Germinal center (tissue), 1 donor: ENCODE measurements at places on chromosomes 13 and 19.
A peak's percentile ranks its signal among the peaks of the same experiment; 100 is the strongest.

GRCh38 chr13:100338275-100338674, 249.4 kb downstream of the PCCA start:
- no peak for DNase-seq

- DNase-seq: peak; percentile 48
Observed at GRCh38 chr19:10871711-10872545, 575 bp downstream of the CARM1 start.

- no peak for DNase-seq
Observed at GRCh38 chr19:43763473-43763939, 8.7 kb upstream of the SMG9 start.

DNA sequence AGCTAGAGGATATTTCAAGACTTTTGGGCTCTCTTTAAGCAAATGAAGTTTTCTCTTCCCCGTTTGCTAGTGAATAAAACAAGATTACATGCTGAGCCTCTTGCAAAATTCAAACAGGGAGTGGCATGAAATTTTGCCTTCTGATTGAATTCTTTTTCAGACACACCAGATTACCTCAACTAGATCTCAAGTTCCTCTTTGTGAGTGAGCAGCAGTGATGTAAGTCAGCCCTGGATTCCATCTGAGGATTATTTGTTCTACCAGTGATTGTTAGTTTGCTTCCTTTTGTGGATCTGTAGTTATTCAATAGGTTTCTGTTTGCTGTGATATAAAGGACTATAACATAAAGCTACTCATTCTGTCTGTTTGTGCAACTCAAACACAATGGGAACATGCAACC, 407.7 kb downstream of the LMO7 start:
- no peak for DNase-seq

- no peak for DNase-seq
Observed at GRCh38 chr13:75220238-75220542, 261.8 kb downstream of the TBC1D4 start.

- DNase-seq: no peak
Observed at GRCh38 chr19:33527125-33527524, 5.5 kb upstream of the PEPD start.

DNA sequence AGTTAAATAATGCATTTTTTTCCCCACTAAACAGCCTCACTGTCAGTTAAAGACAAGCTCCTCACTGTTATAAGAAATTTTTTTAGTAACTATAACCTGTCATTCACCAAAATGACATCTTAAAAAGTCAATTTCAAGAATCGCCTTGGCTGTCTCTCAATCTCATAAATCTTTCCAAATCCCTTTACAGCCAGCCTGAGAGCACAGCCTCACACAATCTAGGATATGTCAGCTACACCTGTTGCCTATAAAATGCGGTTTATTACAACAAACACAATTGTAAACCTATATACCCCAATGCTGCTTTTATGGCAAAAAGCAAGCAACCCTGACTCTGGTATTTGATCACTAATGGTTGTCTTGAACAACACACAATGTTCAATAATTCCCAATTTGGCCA, 29.5 kb upstream of the FNDC3A start:
- no peak for DNase-seq

- no peak for DNase-seq
Observed at GRCh38 chr19:54421169-54421516, 5.9 kb downstream of the TTYH1 start.

DNA sequence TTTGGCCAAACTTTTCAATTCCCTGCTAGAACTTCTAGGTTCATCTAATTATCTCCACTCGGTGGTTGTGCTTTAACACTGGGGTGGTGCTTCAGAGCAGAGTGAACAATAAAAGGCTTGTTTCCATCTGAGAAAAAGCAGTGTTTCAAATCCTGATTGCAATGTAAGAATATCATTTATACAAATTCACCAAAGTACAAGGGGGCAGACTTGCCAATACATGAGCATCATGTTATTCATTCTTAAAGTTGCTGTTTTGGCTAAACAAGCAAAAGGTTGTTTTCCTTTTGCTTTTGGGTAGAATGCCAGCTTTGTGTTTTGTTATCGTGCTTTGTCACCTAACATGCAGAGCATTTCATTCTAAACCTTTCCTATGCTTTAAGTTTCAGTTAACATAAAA, 78.5 kb upstream of the UBAC2 start:
- DNase-seq: no peak

DNA sequence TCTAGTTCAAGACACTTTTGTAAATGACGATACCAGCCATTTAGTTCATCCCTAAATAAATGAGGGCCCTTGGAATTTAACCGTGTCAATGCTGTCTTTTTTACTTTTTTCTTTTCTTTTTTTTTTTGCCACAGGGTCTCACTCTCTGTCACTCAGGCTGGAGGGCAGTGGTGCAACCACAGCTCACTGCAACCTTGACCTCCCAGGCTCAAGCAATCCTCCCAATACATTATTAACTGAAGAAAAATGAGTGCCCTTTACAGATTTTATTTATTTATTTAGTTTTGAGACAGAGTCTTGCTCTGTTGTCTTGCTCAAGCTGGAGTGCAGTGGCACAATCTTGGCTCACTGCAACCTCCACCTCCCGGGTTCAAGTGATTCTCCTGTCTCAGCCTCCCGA, 2.9 kb upstream of the MED4 start:
- DNase-seq: no peak

DNA sequence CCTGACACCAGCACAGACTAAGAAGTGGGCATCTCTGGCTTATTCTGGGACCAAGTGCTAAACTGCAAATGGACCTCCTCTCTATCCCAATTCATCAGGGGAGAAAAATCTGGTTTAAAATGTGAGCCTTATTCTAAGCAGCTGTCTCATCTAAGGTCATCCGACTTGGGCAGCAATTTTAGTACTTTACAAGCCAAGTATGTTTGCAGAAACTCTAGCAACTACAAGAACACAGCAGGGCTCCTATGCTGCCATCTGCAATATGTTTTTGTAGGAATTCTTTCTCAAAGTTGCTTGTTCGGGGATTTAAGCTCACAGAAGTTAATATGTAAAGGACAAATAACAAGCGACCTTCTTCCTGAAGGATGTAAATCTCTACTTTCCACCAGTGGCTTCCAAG, 113.1 kb downstream of the FOXO1 start:
- no peak for DNase-seq

- no peak for DNase-seq
Observed at GRCh38 chr13:107969546-107969945, 245.8 kb downstream of the LIG4 start.

DNA sequence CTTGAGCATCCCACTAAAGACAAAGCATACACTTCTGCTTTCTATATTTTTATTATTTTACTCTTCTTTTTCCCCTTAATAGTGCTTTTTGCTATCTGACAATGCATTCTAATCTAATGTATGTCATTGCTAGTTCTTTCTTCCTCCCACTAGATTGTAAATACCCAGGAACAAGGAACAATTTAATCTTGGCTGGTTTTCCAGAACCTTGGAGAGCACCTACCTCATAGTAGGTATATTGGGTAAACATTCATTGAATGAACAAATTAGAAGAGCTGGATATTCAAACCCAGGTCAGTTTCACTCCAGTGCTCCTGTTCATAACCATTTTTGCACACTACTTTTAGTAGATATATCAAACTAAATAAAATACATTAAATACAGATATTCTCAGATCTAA, 1617.6 kb upstream of the SLC10A2 start:
- no peak for DNase-seq
